ENCODE measurements at places on chromosomes 2 and 18.
A peak's percentile ranks its signal among the peaks of the same experiment; 100 is the strongest.

DNA sequence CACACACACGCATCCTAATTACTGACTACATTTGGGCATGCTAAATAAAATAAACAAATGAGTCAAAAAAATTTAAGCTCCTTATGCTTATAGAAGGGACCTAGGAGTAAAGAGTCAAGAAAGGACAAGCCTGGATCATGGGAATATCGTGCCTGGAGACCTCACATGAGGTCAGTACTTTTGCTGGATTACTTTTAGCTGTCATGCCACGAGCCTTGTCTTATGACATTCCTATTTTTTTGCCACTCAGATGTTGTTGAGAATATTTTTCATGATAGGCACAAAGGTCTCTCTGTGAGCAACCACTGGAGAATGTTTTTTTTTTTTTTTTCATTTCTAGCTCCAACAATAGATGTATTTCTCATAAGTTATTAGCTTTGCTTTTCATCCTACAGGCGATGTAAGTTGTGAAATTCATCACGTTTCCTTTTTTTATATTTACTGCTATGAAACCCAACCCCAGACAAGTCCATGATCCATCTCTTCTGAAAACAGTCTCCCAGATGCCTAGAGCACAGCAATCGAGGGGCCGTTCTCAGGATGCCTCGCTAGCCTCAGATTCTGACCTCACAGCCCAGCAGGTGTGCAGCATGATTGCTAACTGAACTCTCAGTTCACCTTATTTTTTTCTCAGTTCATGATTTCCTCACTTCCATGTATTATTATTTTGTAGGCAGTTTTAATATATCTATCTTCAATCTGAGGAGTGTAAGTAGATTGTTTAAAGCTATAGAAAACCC is 464.5 kb downstream of the IRS1 start:
- no peak for DNase-seq

DNA sequence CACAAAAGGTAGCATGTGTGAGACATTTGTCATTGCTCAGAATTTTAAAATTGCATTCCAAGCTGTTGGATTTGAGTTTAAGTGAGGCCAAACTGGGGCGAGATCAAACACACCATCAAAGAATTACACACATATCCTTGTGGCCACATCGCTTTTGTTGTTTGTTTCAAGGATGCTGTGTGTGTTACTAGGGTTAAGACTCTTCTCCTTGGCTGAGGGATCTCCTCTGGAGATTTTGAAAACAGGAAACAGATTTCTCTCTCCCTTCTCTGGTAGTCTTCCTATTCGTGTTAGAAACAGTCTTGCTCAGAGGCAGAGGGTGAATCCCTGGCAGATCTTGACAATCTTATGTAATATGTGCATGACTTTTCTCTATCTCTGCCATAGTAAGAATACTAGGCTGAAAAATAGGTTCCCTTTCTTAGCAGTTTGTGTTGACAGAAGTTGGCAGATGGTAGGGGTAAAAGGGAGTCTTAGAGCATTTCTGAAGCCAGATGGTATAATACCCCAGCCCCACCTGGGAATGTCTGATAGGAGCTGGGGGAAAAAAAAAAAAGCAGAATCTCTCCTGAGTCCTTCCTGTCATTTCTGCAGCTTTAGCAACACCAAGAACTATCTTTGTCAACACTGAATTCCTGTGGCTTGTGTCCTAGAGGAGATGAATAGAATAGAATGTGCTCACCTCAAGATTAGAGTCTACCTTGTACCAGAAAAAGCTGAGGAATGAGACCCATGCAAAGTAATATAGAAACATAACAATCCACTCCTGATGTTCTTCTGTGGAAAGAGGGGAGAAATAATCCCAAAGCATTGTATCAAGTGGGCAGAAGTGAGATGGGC is 101.8 kb downstream of the XRCC5 start:
- DNase-seq, result no peak

GRCh38 chr18:5294113-5294456 is 1.4 kb downstream of the ZBTB14 start:
- DNase-seq, result no peak

DNA sequence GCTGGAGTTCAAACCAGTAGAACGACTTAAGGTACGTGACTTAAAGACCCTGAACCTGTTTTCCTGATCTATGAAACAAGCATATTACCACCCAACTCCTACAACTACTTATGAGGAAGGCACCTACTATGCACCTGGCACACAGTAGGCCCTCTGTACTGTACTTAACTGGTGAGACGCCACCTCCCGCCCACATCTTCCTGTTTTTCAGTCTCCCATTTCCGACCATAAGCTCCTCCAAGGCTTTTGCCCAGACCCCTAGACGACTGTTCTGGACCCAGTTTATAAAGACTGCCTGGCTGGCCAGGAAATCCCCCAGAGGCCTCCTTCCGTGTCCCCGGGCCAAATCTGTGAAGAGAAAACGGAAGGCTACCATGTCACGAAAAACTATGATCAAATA is 1.5 kb downstream of the GALNT14 start:
- no peak for DNase-seq

DNA sequence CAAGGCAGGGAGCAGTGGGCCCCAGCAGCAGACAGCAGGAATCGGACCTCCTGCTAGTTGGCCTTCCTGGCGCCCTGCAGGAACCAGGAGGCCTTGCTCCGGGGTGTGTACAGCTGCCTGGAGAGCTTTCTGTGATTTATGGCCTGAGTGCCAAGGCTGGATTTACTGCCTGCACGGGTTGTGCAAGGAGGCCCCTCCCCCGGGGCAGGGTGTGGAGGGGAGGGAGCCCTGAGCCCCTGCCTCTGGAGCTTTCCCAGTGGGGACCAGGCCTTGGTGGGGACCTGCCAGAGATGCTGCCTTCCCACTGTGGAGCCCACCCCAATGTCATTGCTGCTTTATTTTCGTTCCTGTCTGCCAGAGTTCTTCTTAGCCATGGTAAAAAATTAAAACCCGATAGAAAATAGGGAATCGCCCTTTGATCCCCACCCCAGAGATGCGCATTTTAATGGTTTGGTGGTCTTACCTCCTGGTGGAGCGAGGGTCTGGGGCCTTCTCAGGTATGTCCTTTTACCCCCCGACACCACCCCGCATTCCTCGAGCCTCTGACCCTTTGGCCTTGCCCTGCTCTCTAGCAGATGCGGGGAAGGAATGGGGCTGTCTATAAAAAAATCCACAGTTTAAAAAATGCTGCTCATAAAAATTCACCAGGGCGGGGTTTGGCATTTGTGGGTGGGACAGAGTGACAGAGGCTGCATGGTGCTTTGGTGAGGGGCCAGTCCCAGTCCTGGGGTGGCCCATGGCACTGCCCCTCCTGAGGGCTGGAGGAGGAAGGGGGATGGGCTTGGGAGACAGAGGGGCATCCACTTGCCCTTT is 6.9 kb upstream of the RALB start:
- DNase-seq, result no peak

DNA sequence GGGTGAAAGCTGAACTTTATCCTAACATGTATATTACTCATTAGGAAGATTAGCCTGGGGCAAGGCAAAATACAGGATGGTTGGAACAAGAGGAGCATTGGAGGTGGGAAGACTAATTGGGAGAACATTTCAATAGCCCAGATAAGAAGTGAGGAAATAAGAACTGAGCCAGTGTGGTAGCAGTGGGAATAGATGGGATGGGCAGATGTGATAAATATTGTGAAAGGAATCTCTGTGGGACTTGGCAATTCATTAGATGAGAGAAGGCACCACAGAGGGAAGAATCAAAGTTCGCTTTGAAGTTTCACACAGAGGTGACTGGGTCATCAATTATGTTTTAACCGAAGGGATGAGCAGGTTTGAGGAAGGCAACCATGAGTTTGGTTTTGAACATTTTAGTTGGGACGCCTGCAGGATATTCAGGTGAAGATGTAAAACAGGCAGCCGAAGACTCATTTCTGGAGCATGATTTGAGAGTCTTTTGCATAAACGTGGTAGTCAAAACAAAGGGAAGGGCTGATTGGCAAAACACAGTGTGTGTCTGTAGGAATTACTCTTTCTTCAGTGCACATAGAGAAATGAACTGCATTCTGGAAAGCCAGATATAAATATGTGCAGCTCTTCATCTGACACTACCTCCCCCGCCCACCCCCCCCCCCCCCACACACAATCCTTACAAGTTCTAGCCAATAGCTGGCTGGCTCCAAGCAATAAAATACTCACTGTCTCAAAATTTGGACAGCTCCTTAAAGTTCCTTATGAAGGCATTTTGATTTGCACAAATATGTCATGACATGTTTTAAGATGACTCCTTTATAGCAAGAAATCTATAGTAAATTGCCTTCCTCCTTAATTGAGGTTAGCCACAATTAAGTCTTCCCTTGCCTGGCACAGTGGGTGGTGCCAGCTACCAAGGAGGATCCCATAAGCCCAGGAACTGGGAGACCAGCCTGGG is 1.9 kb upstream of the SLC1A4 start:
- DNase-seq, result peak; percentile 62

- peak; percentile 43 for DNase-seq
These were observed 133.9 kb downstream of the ZNF532 start for GRCh38 chr18:58998401-58999203.

GRCh38 chr18:26978812-26979341 is 113.4 kb upstream of the AQP4 start:
- no peak for DNase-seq

DNA sequence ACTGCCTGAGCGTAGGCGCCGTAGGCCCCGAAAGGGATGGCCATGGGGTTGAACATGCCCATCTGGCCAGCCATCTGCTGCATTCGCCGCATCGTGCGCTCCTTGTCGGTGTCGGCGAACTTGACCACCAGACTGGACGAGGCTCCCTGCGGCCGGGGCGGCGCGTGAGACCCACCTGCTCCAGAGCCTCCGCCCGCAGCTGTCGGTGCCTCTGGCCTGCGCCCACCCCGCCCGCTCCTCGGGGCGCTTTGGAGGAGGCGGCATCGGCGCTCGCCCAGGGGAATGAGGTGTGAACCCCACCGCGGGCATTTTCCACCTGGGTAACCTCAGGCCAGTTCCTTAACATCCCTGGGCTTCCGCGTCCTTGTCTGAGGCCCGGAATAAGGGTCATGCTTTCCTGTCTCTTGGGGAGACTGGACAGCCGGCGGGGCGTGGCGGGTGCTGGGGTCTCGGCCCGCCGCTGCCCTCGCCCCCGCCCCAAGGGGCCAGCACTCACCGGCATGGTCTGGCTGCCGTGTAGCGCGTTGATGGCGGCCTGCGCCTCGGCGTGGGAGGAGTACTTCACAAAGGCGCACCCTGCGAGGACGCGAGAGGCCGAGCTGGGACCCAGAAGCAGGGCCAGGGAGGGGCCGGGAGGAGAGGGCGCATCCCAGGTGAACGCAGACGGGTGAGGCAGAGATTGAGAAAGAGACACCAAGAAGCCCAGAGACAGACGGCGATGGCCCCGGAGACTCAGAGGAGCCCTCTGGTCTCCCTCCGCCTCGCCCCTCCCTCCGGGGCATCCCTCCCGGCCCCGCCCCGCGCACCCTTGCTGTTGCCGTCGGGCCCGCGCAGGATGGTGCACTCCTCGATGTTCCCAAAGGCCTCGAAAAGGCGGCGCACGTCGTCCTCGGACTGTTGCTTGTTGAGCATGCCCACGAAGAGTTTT is 291.0 kb downstream of the CELF4 start:
- DNase-seq, result peak; percentile 57

DNA sequence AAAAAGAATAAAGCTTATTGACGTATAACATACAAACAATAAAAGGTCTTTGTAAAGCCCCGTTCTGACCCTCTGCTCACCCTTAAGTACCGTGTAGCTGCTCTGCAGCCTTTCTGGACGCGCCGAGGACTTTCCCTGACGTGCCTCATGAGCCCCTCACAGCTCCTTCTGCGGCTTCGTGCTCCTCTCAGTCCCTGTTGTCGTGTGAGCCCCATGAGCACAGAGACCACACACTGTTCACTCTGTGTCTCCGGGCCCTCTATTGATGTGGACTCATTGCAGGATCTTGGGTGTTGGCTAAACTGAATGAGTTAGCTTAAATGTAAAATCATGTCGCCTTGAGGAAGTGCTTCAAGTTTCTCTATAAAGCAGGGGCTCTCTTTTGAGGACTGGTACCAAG is 43.6 kb upstream of the INHBB start:
- DNase-seq, result no peak

DNA sequence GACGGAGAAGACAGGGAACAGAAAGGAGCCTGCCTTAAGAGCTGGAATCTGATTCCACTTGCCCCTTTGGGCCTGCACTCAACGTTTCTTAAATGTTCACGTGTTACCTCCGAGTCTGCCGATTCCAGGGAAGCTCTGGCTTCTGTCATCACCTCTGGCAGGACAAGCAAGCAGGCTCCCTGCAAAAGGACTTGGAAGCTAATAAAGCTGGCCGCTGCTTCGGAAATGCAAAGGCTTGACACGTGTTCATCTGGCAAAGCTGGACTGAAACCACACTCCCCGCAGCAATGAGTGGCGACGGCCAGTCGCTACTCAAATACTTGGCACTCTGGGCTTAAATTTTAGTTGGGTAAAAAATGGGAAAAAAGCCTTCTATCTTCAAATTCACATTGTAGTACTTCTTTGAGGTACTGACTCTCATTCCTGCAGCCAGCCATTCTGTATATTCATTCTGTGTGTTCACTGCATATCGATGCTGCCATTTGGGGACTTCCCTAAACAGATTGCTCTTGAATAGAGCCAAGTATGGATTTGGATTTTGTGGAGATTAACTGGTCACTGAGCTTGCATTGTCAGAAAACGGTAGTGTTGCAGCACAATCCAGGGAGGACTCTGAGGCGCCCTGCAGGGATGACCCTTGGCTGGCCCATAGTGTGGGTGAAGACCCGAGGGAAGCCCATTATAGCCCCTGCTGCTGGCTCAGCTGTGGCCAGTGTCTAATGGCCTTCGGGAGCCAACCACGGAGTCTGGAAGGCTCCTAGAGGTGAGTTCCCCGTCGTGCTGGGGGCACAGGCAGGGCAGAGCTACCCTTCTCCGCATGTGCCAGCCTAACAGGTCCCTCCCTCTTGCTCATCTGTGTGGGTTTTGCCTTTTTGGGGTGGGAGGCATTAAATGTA is 231.5 kb downstream of the PRKCE start:
- no peak for DNase-seq

GRCh38 chr2:78845664-78846185 is 179.8 kb upstream of the REG3G start:
- no peak for DNase-seq

GRCh38 chr2:215427585-215427984 is 8.3 kb downstream of the FN1 start:
- DNase-seq, result no peak

DNA sequence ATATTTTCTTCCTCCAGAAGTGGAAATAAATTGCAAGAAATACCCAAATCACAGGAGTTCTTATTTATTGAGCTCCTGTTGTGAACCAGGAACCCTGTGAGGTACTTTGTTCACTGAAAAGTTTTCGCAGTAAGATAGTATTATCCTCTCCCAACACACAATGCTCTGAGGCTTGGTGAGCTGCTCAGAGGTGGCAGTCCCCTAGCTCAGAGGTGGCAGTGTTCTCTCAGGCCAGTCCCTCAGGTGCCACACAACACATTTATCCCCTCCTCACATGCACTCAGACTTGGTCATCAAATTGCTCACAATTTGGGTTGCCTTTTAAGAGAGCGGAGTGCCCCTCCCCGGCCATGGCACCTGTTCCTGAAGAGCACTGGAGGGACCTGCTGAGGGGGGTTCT is 25.9 kb downstream of the FAM228A start:
- no peak for DNase-seq

DNA sequence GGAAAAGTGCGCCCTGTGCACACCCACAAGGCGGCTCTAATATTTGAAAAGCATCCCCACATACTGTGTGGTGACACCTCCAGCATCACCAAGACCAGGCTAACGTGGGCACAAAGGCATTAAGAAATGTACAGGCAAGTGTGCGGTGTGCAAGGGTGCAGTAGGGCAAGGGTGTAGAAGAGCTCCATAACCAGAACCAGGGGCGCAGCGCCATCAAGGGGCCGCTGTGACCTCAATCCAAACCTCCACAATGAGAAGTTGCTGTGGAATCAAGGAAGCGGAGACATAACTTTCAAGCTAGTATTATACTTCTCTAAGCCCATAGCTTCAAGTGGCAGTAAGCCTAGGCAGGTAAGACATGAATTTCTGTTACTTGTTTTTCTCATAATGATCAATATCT is 13.0 kb downstream of the L3MBTL4 start:
- no peak for DNase-seq
